ENCODE measurements at places on chromosomes 3 and 15. TPM values are rescaled to one million over a fixed set of nuclear protein-coding genes. Genes with fewer than 3 reads are reported as not detected.

DNA sequence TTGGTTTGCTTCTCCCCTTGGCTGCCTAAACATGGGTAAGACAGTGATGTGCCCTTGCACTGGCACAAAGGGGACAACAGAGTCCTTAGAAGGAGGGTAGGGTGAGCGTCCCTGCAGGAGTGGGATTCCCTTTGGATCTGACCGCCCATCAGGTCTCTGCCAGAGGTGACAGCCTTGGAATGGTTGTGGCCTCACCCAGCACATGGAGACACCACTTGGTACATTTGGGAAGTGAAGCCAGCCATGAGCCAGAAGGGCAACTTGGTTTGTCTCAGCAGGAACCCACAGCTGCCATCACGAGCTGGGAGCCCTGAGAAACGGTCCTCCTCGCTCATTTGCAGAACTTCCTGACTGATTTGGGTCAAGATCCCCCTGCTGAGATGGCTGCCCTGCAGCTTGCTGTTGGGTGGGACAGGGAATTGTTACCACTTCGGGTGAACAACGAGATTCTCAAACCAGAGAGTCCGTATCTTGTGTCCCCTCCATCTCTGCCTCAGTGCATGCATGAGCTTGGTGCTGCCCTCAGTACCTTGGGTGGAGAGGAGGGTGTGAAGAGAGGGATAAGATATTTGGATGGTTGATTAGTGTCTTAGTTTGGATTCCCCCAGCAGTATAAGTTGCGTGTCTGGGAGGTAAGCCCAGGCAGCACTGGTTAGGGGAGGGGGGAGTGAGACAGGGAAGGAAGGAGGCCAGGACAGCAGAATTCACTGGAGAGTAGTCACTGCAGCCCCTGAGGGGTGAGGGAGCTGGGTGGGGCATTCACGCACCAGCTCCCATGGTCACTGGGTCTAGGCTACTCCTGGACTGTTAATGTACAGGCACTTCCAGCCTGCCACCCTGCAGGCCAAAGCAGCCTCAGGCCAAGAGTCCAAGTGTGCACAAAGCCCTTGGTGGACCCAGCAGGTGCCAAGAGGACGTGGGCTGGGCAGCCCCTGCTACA, 168.8 kb upstream of the TOPAZ1 start:
- no peak for DNase-seq

DNA sequence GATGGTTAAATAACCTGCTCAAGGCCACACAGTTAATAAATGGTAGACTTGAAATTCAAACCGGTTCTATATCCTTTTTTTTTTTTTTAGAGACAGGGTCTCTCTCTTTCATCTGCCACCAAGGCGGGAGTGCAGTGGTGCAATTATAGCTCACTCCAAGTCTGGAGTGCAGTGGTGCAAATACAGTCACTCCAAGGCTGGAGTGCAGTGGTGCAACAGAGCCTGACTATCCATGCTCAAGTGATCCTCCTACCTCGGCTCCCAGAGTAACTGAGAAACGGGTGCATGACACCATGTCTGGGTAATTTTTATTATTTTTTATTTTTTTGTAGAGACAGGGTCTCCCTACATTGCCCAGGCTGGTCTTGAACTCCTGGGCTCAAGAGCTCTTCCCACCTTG, 23.4 kb downstream of the DPP8 start:
- DNase-seq: no peak

Gene SLC51B
- polyA plus RNA-seq: not detected

DNA sequence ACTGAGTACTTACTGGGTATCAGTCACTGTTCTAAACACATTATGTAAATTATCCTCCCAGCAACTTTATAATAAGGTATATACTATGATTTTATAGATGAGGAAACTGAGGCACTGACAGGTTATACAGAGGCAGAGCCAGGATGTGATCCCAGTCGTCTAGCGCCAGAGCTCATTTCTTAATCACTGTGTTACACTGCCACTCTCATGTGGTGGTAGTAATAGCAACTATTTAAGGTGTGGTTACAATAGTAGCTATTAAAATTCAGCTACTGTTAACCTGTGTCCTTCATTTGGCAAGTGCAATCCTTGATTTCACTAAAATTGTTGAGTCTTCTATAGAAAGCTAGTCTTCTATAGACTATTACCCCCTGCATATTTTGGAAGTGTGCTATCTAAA, 43.1 kb upstream of the TRPC1 start:
- no peak for DNase-seq

DNA sequence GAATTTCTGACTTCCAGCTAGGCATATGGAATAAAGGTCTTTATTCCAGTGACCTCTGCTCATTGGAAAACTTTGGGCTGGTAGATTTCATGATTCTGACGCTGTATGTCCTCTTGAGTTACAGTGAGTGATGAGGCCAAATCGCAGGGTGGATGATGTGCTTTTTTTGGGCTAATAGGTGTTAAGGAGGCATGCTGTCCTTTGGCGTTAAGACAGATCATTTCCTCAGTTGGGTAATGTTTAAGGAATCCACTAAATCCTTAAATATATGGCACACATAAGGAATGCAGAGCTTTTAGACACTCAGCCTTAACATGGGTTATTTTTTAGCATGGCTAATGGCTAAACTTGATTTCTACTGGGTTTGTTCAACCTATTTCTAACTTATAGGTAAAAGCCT, 87.9 kb downstream of the LPP start:
- no peak for DNase-seq

DNA sequence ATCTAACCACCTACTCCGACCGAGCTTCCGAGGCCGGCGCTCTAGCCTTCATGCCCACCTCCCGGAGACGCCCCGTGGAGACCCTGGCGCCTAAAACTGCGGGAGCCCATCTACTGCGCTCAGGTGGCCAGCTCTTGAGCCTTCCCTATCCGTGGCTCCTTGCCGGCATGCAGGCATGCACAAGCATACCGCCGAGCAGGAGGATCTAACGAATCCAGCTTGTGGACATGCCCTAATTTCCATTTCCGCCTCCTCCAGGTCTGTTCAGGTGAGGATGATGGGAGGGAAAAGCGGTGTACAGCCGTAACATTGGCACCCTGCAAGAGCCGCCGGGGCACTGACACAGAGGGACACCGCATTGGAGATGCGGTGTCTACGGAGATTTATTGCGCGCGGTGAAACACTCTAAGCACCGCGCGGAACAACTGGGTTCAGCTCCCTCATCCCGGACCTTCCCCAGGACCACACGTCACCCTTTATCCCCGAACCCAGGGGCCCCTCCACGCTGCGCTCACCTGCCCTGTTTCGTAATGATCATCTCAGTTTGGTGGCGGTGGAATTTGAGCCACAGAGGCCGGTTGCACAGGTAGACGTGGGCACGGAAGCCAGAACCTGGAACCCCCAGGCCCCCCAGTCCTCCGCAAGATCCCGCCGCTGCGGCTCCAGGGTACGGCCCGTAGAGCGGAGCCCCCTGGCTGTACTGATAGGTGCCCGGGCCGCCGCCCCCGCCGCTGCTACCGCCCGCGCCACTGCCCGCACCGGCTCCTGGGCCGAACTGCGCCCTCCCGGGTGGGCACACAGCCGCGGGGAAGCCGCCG, 1.0 kb downstream of the EOMES start:
- no peak for DNase-seq

DNA sequence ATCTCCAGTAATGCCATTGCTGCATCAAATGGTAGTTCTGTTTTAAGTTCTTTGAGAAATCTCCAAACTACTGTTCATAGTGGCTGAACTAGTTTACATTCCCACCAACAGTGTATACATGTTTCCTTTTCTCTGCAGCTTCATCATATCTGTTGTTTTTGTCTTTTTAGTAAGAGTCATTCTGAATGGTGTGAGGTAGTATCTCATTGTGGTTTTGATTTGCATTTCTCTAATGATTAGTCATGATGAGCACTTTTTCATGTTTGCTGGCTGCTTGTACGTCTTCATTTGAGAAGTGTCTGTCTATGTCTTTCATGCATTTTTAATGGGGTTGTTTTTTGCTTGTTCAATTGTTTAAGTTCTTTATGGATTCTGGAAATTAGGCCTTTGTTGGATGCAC, 10.2 kb upstream of the GCSAM start:
- no peak for DNase-seq

Gene FANCD2OS
- polyA plus RNA-seq: not detected

Gene CX3CR1
- polyA plus RNA-seq: 0.03 TPM

- no peak for DNase-seq
Observed at GRCh38 chr3:184784731-184785500, 27.1 kb upstream of the VPS8 start.

DNA sequence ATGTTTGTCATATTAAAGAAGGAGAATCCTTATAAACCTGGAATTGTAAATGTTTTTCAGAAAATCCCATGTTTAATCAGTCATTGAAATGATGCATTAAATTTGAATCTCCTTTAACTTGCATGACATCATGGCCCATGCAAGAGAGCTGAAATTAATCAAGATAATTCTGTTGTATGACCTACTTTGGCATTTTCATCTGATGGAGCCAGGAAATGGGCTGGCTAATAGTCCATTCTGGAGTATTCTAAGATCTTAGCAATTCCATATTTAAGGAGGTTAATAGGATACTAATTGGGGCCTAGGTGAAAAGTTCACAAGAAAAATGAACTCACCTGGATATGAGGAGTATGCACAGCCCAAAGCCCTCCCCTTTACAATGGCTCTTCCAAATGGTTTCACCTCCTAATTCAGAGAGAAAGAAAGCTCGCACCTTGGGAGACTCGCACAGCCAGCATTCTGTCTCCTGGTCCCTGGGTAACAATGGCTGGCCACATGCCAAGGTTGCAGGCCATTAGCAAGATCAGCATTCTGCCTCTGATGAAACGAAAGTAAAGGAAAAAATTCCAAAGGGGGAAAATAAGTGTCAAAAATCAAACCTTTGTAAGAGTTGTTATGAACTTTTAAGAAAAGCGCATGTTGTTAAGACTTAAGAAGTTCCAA, 786.4 kb downstream of the MCTP2 start:
- DNase-seq: no peak

DNA sequence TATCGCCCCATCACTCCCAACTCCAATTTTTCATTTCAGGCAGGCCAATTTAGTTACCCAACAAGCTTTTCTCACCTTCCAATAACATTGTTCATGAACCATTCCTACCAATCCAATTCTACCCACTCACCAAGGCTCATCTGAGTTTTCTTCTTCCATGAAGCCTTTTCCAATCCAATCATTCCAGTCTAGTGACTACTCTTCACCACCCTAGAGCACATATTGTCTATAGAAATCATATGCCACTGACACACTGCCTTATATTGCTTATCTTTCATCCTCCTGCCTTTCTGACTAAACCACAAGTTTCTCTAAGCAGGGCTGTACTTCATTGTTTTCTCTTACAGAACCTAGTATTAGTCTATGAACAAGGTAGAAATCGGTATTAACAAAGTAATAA, 11.4 kb downstream of the CCDC14 start:
- peak; percentile 82 for DNase-seq

DNA sequence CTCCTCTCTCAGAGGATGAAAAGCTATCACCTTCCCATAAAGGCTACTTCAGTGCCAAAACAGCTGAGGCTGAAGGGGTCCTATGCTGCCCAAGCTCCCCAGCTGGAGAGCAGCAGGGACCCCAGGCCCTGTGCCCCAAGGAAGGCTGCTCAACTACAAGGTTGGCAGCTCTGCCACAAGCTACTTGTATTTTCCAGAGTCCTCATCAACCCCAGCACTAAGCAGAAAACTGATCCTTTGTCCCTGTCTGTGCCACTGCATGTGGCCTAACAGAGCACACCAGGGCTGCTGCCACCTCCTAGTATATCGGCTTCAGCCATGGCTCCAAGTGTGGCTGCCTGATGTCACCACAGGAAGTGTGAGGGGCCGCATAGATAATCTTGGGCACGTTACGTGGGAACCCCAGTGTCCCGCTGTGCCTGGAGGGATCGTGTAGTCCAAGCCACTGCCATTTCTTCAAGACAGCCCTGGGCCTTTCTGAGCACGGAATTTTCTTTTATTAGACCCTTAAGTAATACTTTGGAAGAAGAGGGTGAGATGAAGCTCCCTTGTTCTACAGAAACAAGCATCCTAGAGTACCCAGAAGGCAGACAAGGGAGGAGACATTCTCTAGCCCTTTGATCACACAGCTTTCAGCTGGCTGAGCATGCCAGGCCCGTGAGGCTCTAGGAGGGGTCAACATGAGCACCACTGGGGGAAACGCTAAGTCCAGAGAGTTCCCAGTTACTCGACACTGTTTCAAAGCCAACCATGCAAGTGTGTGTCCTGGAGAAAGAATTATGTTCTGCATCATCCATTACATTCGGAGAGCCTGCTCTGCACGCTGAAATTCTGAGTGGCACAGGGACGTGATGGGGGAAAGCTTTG, 60.7 kb downstream of the CAPN7 start:
- no peak for DNase-seq

Gene METTL6
- polyA plus RNA-seq: 15.3 TPM

GRCh38 chr3:44522494-44522933, 32.5 kb upstream of the ZKSCAN7 start:
- DNase-seq: no peak

Gene TM4SF1
- polyA plus RNA-seq: 364 TPM

Gene ADAMTS7
- polyA plus RNA-seq: 12.6 TPM

DNA sequence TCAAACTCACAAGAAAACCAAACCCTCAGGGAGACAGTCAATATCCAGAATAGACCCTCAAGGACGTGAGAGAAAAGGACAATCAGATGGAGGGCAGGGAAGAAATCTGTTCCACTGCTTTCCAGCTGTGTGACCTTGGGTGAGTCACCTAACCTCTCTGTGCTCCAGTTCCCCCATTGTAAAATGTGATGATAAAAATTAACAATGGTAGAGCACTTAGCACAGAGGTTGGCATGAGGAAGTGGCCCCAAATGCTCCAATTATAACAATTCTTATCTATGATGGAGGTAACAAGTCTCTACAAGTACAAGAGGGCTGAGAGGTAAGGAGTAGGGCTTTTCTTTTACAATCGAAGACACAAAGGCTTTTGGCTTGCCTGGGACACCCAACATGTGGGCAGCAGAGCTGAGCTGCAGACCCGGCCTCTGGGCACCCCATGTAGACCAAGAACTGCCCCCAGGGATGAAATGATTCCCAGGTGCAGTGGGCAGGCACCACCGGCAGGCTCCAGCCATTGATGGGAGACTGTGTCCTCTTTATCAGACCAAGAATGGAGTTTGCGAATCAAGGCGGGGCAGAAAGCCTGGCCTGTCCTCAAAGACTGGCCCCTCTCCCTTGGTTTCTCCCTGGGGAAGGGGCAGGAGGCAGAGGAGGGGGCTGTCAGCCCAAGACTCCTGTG, 22.0 kb downstream of the WNT7A start:
- DNase-seq: no peak

DNA sequence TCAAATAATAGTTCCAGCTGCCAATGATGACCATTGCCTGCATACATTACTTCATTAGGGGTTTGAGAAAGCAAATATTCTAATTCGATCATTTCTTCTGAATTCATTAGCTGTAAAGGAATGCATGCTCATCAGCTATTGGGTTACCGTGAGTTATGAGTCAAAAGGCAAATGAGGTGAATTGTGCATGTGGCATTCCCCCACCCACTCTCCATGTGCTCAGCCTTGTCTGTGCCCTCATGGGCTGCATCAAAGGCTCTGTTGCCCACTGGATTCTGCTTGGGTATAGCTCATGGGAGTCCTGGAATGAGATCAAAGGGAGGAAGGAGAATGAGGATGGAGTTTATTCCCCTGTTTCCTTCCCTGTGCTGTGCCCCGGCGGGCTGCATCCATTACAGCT, 99.3 kb upstream of the CHRNA7 start:
- DNase-seq: no peak

- DNase-seq: no peak
Observed at GRCh38 chr3:56370991-56371775, 97.1 kb downstream of the ERC2 start.

Gene GUCA1C
- polyA plus RNA-seq: not detected

Gene UBAP1L
- polyA plus RNA-seq: 1.1 TPM

Gene ITGB5
- 101 TPM for polyA plus RNA-seq

GRCh38 chr3:100915706-100916495, 77.3 kb downstream of the ABI3BP start:
- DNase-seq: no peak

Gene DNAJC17
- 77.1 TPM for polyA plus RNA-seq

Gene TRAIP
- polyA plus RNA-seq: 9.2 TPM
